Activated T-cell treated with anti-CD3 and anti-CD28 coated beads, Interleukin-2, amount 50 U/mL, for 4 hours (primary cell): ENCODE measurements at places on chromosomes 5 and 9. TPM values are rescaled to one million over a fixed set of nuclear protein-coding genes. Genes with fewer than 3 reads are reported as not detected.

- no peak for DNase-seq
Observed at GRCh38 chr9:128503870-128504269, 649 bp upstream of the GLE1 start.

- no peak for DNase-seq
Observed at GRCh38 chr9:104831681-104832080, 67.8 kb downstream of the NIPSNAP3B start.

GRCh38 chr9:85224301-85224700, 517.5 kb downstream of the AGTPBP1 start:
- no peak for DNase-seq

GRCh38 chr9:71764463-71764862, 3.9 kb downstream of the CEMIP2 start:
- DNase-seq = no peak

Gene FEM1C
- total RNA-seq = 9.6 TPM

- no peak for DNase-seq
Observed at GRCh38 chr5:76808141-76808691, 10.6 kb upstream of the F2RL1 start.

- no peak for DNase-seq
Observed at GRCh38 chr5:142888469-142889085, 118.4 kb downstream of the ARHGAP26 start.

DNA sequence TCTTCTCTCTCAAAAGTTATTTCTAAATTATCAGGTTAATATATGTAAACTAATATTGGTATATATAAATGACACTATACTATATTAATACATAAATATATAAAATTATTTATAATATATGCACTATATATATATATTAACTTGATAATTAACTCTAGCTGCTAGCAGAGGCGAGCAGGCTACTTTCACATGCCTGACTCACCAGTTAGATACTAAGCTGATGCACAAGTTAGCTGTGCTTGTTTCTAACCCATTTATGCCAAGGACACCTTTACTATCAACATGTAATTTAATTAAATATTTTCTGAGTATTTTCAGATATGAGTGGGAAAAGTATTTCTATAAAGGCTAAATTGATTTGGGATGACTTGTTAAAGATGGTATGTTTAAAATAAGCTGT, 70.1 kb downstream of the TRIO start:
- no peak for DNase-seq

GRCh38 chr5:60679816-60680215, 20.1 kb downstream of the DEPDC1B start:
- DNase-seq = no peak

DNA sequence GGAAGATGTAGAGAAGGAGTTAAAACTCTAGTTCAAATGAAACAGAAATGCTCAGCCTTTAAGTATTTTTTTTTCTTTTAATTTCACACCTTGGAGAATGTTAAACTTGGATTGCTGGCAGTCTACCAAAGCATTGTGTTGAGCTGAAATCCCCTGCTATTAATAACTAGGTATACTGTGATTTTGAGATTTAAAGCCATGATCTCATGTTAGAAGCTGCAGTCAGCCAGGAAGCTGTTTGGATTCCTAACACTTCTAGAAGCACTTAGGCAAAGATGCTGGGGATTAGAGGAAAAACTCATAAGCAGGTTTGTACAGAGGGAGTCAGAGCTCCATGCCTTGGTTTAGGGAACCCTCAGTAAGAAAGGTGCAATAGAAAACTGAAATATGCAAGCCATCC, 141.4 kb downstream of the KIF4B start:
- DNase-seq = no peak

Gene CDC25C
- total RNA-seq = 0.69 TPM

Gene UBE2QL1
- total RNA-seq = not detected

- no peak for DNase-seq
Observed at GRCh38 chr9:134455021-134455471, 128.8 kb downstream of the RXRA start.

Gene SGCD
- 0.03 TPM for total RNA-seq

Gene MBLAC2
- total RNA-seq = 3.7 TPM
